Stimulated activated memory B cell treated with anti-CD40 and anti-IgM and Interleukin-4, amounts not matched to agents 10 μg/mL and 1 μg/mL and 100 μg/mL, for 72 hours (primary cell): ENCODE measurements at places on chromosomes 3 and 15.

GRCh38 chr15:70164156-70164900 is 66.6 kb upstream of the TLE3 start:
- no peak for ATAC-seq

DNA sequence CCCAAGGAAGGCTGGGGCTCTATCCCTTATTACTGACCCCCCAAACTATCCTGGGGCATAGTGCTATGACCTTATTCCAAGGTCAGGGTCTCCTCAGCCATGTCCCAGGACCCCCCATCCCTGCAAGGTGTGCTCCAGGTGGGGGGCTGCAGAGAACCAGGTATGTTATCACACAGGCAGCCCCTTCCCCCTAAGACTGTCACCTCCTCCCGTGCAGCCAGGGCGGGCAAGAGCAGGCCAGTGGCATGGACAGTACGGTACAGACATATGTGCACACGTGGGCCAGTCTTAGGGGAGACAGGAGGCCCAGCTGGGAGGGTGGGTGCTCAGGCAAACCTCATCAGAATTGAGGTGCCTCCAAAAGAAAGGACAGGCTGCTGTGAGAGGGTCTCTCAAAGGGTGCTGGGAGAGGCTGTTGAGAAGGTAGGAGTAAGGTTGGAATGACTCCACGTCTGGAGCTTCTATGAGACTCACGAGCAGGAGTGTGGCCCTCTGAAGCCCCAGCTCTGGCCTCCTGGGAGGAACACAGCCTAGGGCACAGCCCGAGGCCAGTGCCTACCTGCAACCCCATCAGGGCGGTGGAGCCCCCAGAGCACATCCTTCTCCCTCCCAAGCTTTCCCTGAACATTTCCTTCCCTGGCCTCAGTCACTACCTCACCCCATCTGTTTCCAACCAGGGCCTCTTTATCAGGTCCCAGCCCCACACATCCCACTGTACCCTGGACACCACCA is 1.7 kb upstream of the COL7A1 start:
- ATAC-seq: no peak

DNA sequence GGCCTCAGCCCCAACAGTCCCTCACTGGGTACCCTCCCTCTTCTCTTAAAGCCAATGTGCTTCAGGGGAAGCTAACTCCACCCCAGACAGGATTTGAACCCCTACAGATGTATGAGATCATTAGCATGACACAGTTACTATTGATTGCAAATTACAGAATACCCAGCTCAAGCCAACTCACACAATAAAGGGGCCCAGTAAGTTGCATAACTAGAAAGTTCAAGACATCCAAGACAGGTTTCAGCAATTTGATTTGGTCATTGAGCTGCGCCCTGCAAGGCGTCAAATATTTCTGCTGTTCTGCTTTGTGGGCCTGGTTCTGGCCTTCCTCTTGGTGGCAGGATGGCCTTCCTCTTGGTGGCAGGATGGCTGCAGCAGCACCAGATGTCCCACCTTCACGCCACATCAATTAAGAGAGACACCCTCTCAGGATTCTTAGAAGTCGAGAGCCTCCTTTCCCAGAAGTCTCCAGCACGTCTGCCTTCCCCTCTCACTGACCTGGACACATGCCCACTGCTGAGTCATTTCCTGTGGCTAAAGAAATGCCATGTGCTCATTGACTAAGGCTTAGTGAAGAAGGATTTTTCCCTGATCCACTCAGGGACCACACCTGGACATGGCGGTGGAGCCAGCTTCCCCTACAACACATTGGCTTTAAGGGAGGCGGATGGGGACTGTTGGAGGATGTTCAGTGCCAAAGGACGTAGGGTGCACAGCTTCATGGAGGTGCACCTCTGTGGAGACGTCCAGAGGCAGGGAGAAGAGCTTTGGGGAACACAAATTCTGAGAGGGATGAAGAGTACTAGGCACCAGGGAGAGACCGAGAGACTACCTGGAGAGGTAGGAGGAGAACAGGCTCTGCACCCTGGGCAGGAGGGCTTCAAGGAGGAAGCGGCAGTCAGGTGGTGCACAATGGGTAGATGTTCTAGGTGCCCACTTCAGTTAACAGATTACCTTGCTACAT is 49.1 kb downstream of the DNASE1L3 start:
- ATAC-seq: no peak

DNA sequence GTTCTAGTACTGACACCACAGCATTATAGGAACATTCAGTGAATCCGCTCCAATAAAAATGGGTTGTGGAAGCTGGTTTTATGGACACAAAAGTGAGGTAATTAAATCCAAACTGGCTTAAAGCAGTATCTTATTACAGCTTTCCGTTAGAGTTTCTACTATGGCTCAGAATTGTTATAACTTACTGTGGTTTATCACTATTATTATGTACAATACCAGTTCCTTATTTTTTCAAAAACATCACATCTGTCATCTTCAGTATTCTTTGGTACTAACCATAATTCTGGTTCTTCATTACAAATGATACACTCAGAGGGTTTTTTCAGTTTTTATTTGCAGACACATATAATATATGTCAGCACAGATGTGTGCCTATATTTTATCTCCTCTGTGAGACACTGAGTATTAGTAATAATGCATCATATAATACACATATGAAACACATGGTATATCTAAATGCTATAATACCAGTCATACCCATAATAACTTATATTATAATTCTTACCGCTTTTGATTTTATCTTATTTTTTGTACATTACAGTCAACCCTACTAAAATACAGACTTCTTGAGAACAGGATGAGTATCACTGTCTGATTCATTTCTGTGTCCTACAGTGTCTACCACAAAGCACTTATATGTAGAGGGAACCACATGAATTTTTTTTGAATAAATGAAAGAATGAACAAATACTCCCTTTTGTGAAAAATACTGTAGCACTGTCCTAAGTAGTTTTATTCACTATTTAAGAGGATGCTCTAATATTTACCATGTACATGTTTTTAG is 39.0 kb downstream of the CMSS1 start:
- no peak for ATAC-seq

DNA sequence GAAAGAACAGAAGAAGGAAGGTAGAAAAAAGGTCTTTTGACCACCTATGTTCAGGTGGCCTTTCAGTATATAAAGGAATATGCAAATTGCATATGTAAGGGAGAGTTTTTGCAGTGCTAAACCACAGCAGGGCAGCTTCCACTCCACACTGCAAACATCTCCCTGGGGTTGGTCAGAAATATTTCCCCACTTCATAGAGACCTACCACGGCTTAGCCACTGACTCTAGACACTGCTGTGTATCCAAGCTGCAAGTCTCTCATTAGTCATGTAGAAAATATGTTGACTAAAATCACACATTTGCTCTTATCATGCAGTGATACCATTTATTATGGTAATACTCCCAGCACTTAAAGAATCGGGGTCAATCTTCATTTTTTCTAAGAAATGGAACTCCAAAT is 214.9 kb upstream of the NR2F2 start:
- ATAC-seq: no peak

- no peak for ATAC-seq
Measured at GRCh38 chr3:152293347-152294006, 24.7 kb downstream of the MBNL1 start.

DNA sequence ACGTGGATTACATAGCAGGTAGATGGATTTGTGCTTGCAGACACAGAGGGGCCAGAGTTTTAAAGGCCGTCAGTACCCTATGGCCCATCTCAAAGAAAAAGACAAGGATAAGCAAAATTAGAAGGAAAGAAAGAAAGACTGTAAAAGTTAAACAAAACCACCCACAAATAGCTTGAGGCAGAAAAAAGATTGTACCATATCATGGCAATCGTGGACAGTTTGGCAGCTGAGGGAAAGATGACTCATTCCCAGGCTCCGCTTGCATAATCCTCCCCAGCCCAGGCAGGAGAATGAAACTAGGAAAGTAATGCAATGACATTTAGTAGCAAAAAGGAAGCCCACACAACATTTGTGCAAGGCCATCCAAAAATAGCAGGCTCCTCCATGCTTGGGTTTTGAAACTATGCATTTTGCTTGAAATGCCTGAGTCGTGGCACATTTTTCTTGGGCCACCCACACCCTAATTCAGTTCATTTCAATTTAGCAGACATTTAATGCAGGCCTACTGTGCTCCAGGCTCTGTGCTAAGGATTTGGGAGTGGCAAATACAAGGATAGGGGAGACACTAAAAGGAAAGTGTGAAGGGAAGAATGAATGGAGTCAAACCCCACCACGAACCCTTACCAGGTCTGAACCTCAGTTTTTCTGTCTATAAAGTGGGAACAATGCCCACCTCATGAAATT is 40.9 kb upstream of the SMAD3 start:
- ATAC-seq: no peak

DNA sequence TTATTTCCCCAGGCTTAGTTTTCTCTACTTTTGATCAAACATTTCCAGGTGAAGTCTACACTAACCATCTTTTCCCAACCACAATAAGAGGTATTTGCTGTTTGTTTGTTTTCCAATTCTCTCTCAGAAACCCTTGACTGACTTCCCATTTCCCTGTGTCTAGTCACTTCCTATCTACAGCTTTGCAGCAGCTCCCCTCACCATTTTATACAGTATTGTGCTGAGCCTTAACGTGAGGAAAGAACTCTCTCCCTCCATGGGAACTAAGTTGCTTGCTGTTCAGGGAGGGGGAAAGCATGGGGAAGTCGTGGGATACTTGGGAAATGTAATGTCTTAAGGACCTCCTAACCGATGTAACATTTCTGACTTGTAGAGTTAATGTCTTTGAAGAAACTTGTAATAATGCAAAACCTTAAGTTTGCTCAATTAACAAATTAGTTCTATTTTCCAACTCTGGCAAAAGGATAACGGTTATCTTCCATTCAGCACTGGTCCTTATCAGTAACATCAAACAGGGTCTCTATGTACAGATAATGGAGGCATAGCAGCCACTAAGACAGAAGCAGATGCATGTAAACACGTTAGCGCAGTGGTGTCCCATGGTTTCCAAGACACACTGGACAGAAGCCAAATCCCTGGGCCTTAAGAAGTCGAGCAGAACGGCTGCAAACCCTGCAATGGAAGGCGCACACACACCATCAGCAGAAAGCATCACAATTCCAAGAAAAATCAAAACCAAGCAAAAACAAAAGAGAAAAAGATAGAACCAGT is 39.7 kb downstream of the NPTN start:
- ATAC-seq: no peak

- no peak for ATAC-seq
Measured at GRCh38 chr3:100169201-100169920, 55.1 kb upstream of the FILIP1L start.

- ATAC-seq: no peak
Measured at GRCh38 chr3:79027593-79027992, 740.2 kb downstream of the ROBO1 start.

GRCh38 chr15:93043621-93044300 is 45.2 kb downstream of the RGMA start:
- no peak for ATAC-seq

GRCh38 chr3:126146034-126146433 is 34.4 kb downstream of the ALDH1L1 start:
- no peak for ATAC-seq

- no peak for ATAC-seq
Measured at GRCh38 chr3:58051196-58051595, 43.0 kb downstream of the FLNB start.

- no peak for ATAC-seq
Measured at GRCh38 chr3:196996454-196997265, 28.0 kb upstream of the PIGZ start.

GRCh38 chr3:177468331-177468730 is 271.0 kb upstream of the TBL1XR1 start:
- no peak for ATAC-seq

DNA sequence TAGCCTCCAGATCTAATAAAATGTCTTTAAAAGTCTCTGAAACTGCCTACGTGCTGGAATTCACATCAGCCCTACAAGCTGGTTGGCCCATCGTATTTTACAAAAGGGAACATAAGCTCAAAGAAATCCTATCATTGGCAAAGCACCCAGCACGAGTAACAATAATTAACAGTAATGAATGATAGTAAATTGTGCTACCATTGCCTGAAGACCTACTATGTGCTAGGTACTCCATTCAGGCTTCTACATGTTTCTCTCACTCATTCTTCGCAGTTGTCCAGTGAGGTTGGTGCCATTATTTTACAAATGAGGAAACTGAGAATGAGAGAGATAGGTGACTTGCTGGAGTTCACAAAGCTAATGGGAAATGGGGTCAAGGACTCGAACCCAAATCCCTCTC is 7.1 kb upstream of the EPHB3 start:
- ATAC-seq: no peak

DNA sequence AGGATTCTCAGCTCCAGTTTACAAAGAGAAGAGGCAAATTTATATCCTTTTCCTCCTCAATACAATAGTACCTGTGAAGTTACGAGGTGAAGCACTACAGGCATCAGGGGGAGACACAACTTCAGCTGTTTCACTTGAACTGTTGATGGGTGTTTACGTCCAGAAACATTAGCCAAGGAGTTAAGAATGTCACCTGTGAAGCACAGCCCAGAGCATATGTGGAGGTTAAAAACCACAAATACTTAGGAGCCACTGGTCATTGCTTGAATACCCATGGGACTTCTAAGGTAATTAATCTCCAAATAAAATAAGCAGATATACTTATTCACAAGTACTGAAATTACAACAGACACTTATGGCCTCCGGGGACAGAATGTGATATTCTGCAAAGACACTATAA is 246.5 kb downstream of the ULK4 start:
- ATAC-seq: no peak

GRCh38 chr3:182755712-182756111 is 37.6 kb upstream of the ATP11B start:
- no peak for ATAC-seq

- ATAC-seq: no peak
Measured at GRCh38 chr15:70521576-70522322, 241.6 kb downstream of the UACA start.

DNA sequence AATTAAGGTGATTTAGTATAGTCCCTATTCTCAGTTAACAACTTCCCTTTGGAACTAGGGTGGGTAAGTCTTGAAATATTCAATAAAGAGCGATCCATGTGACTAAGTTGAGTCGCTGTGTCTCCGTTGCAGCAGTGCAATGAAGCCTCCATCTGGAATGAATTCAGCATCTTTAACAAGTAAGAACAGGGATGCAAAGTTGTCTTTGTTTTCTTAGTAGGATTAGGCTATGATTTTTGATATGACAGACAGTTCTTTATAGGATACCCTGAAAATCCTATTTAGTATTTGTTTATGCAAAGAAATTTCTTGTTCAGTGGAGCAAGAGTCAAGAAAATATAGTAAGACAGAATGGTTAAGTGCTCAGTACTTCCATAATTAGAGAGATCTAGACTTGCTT is 52.7 kb downstream of the RBMS3 start:
- no peak for ATAC-seq

- no peak for ATAC-seq
Measured at GRCh38 chr3:70974747-70975146, 608.8 kb downstream of the FOXP1 start.
